ENCODE measurements at places on chromosomes 7 and 10.

DNA sequence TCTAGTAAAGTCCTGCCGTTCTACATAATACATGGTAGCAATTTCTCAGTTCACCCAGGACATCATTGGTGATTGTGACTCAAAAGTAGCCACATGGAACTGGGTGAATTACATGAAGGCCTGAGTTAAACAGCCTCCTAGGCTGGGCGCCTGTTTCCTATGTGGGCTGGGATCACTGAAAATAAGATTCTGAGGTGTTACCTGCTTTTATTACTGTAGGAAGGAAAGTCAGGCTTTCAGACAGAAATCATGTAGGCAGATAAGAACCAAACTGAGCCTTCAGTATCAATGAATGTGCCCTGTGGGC is 160.4 kb downstream of the CAMK1D start:
- DNase-seq, result no peak

- DNase-seq, result no peak
Measured at GRCh38 chr10:94193466-94193924, 169.2 kb downstream of the NOC3L start.

DNA sequence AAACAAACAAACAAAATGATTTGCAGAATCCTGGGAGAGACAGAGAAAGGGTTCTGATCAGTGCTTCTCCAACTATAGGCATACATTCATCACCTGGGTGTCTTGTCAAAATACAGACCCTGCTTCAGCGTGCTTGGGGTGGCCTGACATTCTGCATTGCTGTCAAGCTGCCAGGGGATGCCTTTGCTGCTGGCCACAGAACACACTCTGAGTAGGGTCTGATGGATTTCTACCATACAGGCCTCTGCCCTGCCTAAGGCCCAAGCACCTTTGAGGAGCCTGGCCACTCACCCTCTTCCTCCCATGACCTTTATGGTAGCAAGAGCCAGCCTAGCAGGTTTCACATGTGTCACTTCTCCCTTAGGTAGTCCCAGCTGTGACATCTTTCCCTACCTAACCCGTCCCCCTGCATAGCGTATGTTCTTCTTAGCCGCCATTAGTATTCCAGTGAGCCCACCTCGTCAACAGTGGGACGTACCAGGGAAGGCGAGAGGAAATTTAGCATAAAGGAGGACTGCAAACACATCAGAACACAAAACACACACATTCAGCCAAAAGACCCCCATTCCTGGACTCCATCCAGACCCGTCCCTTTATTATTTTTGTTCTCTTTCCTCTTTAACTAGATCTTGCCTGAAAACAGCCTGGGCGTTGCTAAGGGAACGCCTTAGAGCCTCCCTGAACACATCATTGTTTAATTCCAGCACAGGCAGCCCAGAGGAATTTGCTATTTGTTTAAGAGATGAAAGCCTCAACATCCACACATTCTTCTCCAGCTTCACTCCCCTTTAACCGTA is 43.9 kb upstream of the PODXL start:
- no peak for DNase-seq

DNA sequence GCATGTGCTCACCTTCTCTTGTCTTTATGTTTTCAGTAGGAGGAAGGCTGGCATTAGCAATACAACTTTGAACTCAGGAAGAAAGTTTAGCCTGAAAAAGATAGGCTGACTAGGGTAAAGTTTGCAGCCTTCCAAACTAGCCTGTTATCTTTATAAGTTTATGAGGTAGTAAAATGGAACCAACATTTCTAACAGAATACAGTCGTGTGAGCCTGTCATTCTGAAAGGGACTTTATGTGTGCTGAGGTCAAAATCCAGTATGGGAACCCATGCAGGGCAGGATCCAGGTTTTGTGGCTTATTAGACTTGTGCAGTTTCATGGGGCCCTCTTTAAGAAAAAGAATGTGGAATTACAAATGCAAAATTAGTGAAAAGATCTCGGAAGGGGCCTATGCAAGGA is 201.0 kb upstream of the PRPS1L1 start:
- no peak for DNase-seq

DNA sequence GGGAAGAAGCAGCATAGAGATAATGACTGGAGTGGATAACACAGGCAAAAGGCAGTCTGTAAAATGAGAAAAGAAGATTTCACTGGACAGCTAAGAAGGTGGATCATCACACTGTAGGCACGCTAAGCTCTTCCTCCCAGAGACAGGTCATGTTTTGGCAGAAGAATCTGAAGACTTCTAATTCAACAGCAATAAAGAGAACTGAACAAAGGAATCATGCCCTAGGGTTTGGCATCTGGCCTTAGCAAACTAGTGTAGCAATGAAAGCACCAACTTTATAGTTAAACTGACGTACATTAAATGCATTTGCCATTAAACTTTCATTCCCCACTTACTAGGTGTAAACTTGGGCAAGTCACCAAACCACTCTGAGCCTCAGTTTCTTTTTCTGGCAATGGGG is 84.4 kb upstream of the SEM1 start:
- no peak for DNase-seq

DNA sequence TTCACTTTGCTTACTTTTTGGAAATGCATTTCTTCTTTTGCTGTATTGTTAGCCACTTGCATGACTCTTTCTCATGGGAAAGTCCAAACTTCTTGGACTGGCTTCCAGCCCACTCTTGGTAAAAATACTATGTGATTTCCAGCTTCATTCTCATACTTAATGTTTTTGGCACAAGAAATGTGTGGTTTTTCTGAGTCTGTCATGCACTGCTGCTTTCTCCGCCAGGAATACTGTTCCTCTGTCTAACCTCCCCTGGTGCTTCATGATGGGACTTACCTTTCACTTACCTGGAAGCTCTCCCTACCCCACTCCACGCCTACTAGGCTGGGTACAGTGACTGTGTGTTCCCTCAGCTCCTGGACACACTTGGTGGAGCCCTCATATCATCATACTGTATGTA is 18.7 kb downstream of the MGAM2 start:
- no peak for DNase-seq

DNA sequence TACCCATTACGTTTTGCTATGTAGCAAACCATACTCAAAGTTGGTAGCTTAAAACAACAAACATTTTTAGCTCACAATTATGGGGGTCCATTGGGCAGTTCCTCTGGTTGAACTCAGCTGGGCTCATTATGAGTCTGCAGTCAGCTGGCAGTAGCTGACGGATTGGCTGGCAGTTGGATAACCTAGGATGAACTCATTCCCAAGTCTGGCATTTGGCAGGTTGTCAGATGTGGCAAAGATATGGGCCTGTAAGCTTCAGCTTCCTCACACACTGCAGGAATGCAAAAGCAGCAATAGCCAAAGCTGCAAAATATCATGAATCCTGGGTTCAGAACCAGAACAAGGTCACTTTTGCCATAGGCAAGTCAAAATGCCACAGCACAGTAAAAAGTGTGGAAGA is 412.2 kb upstream of the SORCS1 start:
- no peak for DNase-seq

DNA sequence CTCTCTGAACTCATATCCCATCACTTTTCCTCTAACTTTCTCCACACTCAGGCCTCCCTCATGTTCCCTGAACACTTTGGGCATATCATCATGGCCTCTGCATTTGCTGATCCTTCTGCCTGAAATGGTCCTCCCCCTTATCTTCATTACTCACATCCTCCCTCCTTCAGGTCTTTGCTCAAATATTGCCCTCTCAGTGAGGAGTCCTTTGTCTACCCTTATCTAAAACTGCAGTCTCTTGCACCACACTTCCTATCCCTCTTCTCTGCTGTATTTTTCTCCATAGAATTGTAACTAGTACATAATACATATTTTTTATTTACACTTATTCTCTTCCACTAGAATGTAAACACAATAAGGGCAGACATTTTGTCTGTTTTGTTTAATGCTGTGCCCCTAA is 41.7 kb downstream of the DNAJC1 start:
- no peak for DNase-seq

GRCh38 chr10:18364987-18365775 is 225.0 kb downstream of the CACNB2 start:
- DNase-seq, result no peak

- no peak for DNase-seq
Measured at GRCh38 chr10:62972103-62972502, 155.9 kb upstream of the EGR2 start.

DNA sequence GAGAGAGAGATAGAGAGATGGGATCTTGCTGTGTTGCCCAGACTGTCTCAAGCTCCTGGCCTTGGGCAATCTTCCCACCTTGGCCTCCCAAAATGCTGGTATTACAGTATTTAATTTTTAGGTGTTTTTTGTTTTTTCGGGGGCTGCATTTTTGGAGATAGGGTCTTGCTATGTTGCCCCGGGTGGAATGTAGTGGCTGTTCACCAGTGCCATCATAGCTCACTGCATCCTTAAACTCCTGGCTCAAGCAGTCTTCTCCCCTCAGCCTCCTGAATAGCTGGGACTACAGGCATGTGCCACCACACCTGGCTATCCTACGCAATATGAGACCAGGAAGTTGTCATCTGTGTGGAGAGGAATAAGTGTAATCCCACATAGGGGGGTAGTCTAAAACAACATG is 42.4 kb downstream of the KCTD7 start:
- no peak for DNase-seq

DNA sequence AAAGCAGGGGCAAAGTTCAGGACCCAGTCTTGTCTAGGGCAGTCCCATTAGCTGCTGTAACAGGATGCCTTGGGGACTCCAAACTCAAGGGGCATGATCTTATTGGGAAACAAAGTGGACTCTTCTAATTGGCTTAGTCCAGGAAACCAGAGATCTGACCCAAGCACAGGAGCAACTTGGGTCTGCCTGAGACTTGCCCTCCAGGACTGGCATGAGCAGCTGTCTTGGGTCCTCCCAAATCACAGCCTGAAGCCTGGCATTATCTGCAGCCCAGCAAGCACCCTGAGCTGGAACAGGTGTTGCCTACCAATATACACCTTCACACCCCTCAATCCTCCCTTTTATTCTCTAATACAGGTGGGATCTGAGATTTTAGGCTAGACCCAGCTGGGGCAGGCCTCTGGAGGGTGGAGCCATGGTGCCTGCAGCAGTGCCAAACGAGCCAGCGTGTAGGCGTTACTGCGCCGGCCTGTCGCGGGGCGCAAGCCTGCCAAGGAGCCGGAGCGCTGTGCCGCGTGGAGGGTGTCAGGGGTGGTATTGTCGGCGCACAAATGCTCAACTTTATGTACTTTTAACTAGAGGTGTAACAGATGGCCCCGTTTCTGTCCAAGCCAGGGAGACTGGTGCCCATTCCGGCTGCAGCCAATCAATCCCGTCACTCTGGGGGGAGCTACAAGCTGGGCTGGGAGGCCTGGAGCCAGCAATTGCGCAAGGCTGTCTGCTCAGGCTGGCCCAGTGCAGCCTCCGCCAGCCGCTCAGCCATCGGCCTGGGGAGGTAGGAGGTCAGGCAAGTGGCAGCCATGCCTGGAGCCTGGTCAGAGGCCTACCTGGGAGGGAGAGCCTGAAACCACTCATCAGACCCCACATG is 12.8 kb upstream of the LBX1 start:
- peak; percentile 19 for DNase-seq

DNA sequence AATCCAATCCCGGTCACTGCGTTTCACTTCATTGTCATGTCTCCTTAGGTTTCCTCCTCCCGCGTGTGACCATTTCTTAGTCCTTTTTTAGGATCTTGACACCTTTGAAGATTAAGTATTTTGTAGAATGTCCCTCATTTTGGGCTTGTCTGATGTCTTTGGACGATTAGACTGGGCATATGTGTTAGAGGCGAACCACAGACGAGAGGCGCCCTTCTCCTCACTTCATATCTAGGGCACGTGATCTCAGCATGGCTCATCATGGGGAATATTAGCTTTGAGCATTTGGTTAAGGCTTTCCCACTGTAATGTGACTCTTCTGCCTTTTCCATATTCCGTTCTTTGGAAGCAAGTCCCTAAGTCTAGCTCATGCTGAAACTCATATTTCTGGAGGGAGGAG is 59.0 kb downstream of the KCNH2 start:
- no peak for DNase-seq

DNA sequence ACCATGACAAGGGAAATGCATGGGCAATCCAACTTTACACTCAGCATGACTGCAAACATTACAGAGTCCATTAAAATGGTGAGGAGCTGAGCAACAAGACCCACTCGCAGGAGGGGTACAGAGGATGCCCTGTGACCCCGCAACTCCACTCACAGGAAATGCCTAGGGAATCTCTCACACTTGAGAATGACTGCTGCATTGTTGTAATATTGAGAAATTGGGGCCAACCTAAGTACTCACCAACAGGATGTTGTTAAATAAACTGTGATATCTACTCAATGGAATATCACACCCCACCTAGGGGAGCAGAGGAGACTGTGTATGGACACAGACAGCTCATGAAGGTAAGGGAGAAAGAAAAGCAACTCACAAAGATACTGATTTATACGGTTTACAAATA is 53.4 kb upstream of the CAMK2B start:
- no peak for DNase-seq

DNA sequence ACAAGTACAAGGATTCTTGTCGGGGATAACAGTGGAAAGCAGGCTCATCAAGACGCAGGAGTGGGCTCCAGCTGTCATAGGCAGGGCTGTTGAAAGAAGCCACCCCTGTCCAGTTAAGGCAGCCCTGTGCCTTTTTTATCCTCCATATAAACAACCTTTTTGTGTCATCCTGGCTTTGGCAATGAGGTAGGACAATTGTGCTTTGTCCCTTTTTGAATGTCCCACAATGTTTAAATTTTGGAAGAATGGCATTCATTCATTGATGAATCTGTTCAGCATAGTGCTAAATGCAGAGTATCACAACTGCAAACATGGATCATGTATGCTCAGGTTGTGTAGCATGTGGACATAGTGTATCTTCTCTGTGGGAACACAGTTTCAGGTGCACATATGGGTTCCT is 66.7 kb downstream of the UBE3C start:
- no peak for DNase-seq

DNA sequence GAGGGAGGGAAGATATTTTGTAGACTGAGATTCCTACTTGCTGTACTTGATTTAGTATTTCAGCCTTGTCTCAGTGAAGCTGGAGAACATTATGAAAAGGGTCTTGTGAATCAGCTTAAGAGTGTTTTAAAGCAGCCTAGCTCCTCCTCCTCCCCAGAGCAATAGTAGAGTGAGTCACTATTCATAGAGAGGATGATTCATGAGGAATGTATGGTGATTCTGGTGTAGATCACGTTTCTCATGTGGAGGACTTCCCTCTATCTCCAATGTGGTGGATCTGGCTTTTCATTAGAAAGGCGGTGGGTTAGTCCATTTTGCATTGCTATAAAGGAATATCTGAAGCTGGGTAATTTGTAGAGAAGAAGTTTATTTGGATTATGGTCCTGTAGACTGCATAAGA is 340.1 kb upstream of the CHRM2 start:
- DNase-seq, result no peak

- no peak for DNase-seq
Measured at GRCh38 chr10:34498821-34499220, 316.3 kb downstream of the PARD3 start.

- DNase-seq, result no peak
Measured at GRCh38 chr10:69437321-69438259, 13.7 kb upstream of the TSPAN15 start.

GRCh38 chr10:50635286-50635685 is 11.5 kb upstream of the SGMS1 start:
- DNase-seq, result no peak

GRCh38 chr7:158063850-158064610 is 523.6 kb downstream of the PTPRN2 start:
- DNase-seq, result no peak

- DNase-seq, result no peak
Measured at GRCh38 chr7:475951-476441, 43.6 kb downstream of the PDGFA start.

All from posterior cingulate gyrus (tissue), 11 donors.